ENCODE measurements at places on chromosomes 5 and 9. TPM values are rescaled to one million over a fixed set of nuclear protein-coding genes. Genes with fewer than 3 reads are reported as not detected.

- DNase-seq: no peak
Measured at GRCh38 chr9:93809204-93809940, 145.8 kb downstream of the BARX1 start.

- DNase-seq: peak; percentile 42
Measured at GRCh38 chr9:12838546-12838945, 63.7 kb downstream of the LURAP1L start.

DNA sequence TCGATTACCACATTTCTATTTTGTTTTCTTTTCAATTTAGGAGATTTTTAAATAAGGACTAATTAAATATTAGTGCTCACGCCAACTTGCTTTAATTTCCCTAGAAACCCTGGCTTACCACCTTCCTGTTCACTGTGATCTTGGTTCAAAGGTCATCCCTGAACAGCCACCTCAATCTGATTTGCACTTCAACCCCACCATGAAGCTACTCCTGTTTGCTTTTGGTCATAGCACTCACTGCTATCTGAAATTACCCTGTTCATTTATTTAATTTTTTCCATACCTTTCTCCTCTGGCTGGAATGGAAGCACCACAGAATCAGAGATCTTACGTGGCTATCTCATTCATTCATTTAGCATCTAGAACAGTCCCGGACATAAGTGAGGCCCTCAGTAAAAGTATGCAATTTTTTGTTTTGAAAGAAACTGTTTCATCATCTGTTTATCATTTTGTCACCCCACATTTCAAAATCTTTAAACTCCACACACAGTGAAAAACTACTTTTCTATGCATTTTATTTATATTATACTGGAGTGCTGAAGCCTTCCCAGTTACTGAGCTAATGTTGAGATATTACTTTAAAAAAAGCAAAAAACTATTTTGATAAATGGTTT lies 17.2 kb upstream of the ADAMTSL1 start:
- DNase-seq: no peak

SLC38A9 gene
- total RNA-seq: 30.0 TPM

FAM221B gene
- total RNA-seq: not detected
